NAMALWA (cell line): ENCODE measurements at places on chromosomes 2 and 18.

DNA sequence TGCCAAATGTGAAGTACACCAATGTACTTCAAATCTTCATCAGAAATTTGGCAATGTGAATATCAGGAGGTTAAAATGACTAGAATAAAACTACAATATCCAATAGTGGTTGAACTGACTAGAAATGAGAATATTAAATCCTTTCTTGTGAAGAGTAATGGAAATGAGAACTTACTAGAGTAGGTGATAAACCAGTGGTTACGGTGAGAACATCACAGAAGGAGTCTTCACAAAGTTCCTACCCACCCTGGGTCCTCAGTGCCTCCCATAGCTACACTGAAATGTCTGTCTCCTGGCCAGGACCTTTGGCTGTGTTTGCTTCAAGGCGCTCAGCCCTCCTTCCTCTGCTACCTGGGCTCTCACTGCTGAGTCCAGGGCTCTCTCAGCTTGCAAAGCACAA is 289.7 kb downstream of the STK39 start:
- DNase-seq = no peak

- DNase-seq = no peak
Observed at GRCh38 chr2:172740856-172741255, 5.2 kb downstream of the RAPGEF4 start.

GRCh38 chr2:13558368-13558767 is 841.6 kb downstream of the TRIB2 start:
- DNase-seq = no peak

- no peak for DNase-seq
Observed at GRCh38 chr2:228655331-228655730, 473.8 kb upstream of the SPHKAP start.

- DNase-seq = no peak
Observed at GRCh38 chr2:231348173-231348572, 47.3 kb upstream of the B3GNT7 start.

DNA sequence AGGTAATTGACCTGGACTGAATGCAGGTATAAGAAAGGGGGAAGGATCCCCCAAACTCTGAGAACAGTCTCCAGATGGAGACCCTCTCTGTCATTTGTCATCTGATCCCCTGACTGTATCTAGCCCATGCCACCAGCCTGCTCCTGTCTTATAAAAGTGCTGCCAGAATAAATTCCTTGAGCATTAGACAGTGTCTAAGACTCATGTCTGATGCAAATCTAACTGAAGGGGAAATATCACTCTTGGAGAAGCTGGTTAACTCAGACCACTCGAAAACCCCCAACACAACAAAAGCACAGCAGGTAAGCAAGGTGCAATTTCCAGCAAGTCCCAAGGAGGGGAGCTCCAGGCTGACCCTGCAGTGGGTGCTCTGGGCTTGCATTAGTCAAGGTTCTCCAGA is 40.9 kb upstream of the KDM3A start:
- no peak for DNase-seq

GRCh38 chr2:2569836-2570235 is 238.8 kb upstream of the MYT1L start:
- no peak for DNase-seq

GRCh38 chr2:122736279-122736678 is 980.8 kb downstream of the TSN start:
- no peak for DNase-seq

- DNase-seq = no peak
Observed at GRCh38 chr2:241573741-241574140, 15.2 kb downstream of the BOK start.

- peak; percentile 79 for DNase-seq
Observed at GRCh38 chr2:219029829-219030165, 11.5 kb downstream of the CFAP65 start.

GRCh38 chr2:176518823-176519222 is 249.6 kb downstream of the MTX2 start:
- DNase-seq = no peak

GRCh38 chr2:126776692-126777619 is 121.0 kb downstream of the GYPC start:
- peak; percentile 76 for DNase-seq

DNA sequence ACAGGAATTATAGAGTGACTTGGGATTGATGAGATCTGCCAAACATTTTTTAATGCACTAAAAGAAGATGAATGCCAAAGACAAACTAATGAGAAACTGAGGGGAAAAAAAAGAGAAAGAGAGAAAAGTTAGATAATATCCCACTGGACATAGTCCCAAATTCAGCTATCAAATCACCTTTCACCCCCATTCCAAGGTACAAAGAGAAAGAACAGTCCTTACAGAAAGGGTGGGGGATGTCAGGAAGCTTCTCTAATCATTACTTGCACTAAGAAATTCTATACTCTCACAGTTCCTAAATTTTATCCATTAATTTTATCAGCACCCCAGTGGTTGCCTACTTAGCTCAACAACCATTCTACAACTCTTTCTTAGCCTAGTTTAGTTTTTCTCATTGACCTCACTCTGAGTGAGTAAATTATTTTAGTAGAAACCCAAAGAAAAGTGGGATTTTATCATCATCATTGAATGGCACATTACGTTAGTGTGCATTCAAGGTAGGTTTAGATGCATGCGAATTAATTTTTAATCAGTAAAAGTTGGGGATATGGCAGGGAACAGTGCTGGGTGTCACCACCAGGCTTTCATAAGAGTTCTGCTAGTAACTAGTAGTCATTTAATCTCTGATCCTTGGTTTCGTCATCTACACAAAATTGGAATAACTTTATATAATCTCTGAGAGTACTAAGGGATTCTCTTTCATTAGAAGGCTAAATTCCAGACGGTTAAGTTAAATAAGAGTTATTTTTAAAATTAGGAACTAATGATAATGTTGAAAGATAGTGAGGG is 85.3 kb upstream of the CYTIP start:
- no peak for DNase-seq

GRCh38 chr18:13422541-13423147 is 204.1 kb downstream of the LDLRAD4 start:
- no peak for DNase-seq

DNA sequence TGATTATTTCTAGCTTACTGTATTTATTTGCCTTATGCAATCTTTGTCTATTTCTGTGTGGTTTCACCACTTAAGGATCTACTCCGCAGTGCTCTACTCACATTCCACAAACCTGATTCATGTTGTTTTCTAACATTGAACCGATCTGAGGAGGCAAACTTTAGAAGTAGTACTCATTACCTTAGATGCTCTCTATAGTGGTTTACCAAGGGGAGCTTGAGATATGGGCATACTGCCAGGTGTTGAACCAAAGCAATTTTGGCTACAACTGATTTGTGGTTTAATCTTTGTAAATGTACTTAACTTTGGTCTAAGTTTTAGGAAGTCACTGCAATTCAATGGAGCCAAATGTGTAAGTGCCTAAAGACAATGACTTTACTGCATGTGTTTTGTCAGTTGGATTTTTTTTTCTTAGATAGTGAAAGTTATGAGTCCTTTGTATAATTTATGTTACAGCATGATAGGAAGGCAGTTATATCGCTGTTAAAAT is 50.1 kb downstream of the MAP2 start:
- DNase-seq = no peak

DNA sequence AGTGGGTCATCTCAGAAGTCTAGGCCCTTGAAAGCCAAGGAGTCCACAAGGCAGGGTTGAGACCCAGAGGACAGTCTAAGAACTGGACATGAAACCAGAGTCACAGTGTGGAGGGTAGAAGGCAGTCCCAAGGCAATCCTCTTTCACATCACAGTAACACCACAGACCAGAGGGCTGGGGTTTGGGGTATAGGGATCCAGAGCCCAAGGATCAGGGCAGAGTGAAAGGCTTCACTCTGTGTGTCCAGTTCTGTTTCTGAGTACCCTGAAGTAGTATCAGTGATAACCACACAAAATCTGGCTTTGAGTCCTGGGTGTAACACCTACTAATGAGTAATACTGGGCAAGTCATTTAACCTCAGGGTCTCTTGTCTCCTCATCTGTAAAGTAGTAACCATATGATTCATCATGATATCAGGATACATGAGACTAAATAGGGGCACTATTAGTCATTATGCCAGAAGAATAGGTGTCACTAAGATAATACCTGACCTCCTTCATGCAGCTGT is 91.0 kb downstream of the ICA1L start:
- no peak for DNase-seq

DNA sequence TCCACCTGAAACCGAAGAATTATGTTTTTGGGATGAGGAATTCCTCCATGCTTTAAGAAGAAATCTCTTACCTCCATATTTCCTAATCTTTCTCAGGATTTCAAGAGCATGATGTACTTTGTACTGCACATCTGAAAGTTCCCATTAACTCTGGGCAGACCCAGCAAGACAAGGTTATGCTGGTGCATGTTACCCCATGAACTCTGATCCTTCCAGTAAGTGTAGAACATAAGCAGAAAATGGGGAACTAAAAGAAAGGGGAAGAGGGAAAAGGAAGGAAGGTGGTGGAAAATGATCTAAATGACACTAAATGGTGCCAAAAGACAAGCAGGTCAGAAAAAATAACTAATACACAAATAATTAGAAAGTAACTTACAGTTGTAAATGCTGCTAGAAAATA is 50.7 kb downstream of the STRN start:
- DNase-seq = no peak

DNA sequence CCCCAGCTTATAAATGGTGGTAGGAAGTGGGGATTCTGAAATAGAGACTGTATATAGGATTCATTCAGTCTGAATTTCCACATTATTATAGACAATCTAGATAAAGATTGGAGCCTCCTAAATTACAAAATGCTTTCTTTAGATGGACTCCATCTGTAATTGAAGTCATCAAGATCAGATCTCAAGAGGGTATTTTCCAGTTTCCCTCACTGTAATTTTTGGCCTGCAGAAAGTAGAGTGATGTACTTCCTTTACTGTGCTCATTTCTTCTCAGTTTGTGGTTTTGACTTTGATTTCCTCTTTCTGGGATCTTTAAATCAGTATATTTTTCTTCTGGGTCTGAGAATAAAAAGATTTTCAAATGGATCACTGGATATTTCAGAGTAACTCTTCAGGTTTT is 7.2 kb downstream of the BABAM2 start:
- no peak for DNase-seq

DNA sequence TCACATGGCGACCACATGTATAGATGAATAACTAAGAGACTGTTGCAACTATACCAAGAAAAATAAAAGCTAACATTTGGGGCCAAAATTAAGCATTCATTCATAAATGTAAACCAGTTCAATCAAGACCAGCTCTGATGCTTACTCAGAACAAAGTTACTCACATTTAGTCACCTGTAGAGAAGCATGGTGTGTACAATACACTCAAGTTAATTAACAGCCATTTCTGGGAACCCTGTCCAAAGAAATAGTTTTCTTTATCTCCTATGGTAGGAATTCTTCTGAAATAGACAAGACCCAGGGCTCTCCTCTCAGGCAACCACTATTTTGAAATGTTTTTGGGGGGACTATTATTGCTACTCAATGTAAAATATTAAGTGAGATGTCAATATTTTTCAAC is 1.6 kb downstream of the SCN3A start:
- no peak for DNase-seq

DNA sequence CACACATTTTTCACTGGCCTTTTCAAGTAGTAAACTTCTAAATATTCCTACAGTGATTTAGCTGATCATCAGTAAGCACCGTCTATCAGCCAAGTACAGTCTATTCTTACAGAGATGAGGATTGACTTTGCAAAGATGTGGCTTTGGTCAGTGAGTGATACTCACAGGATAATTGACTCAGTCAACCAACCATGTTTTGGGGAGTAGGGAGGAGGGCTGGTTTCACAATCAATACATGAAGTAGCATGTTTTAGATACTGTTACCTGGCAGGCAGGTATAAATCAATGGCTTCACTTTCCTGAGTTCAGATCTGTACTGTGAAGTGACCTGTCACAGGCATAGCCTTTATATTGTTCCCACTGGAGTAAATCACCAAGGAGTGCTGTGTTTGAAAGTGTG is 27.2 kb downstream of the OSBPL6 start:
- no peak for DNase-seq

DNA sequence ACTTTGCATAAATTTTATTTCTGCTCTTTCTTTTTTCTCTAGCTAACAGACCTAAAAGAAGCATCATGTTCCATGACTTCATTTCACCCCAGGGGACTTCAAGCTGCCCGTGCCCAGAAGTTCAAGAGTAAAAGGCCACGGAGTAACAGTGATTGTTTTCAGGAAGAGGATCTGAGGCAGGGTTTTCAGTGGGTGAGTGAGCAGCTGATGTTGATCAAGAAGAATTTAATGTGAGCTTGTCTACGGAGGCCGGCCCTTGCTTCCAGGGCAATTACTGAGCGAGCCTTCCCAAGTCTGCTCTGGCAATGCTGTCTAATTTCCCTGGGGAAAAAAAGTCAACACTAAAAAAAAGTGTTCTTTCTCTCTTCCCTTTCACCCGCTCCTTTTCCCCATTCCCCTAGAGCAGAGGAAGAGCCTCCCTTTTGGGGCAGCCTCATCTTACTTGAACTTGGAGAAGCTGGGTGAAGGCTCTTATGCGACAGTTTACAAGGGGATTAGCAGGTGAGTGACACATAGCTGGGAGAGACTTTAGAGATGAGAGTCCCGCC is 1.2 kb downstream of the CDK15 start:
- peak; percentile 15 for DNase-seq

DNA sequence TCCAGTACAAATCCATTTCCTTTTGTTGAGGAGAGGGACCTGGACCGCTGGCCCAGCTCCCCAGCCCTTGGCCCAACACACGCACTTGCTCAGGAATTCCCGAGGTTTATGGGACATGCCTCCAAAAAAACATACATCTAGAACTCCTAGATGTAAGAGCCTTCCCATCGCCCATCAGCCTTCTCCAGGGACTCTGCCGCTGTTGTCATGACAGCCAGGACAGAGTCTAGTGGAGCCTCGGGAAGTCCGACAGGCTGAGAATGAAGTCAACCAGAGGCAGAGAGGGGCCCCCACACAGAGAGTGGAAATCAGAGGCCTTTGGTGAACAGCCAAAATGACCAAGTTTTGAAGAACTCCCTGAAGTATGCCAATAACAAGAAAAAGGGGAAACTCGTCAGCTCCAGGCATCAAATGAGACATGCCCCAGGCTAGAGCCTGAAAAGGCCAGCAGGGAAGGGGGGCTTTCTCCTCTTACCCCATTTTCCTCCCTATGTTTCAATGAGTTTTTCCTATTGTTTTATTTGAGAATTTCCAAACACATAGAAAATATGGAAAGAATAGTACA is 43.2 kb upstream of the CAB39 start:
- DNase-seq = no peak

GRCh38 chr2:237293978-237294377 is 120.0 kb downstream of the COL6A3 start:
- no peak for DNase-seq
